ENCODE measurements at places on chromosomes 5 and 9.
A peak's percentile ranks its signal among the peaks of the same experiment; 100 is the strongest.

DNA sequence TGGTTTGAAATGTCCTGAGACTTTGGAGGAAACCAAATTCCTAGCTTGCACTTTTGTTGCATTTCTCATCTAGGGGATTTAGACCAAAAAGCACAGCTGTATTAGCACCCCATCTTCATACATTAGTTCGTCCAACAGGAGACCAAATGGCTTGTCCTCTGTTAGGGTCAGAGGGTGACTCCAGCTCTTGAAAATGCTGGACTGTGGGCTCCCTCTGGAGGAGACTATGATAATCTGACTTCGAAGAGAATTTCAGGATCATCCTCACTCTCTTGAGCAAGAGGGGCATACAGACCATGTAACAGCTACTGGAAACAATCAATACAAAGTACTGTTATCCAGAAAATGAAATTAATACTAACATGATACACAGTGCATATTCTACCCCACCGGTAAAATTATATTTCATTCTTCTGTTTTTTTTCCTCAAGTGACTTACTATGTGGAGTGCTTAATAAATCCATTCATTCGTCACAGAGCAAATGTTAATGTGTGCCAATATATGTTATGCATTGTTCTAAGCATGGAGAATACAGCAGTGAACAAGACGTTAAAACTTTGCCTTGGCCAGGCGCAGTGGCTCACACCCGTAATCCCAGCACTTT, 63.7 kb upstream of the PPP2CA start:
- no peaks in the 10 kb centered on the region for H3K27me3 ChIP-seq
- no peaks in the 10 kb centered on the region for H3K36me3 ChIP-seq
- no peak overlapping the region for H3K4me3 ChIP-seq
- H3K4me1 ChIP-seq: no peaks in the 10 kb centered on the region
- DNase-seq: no peak

DNA sequence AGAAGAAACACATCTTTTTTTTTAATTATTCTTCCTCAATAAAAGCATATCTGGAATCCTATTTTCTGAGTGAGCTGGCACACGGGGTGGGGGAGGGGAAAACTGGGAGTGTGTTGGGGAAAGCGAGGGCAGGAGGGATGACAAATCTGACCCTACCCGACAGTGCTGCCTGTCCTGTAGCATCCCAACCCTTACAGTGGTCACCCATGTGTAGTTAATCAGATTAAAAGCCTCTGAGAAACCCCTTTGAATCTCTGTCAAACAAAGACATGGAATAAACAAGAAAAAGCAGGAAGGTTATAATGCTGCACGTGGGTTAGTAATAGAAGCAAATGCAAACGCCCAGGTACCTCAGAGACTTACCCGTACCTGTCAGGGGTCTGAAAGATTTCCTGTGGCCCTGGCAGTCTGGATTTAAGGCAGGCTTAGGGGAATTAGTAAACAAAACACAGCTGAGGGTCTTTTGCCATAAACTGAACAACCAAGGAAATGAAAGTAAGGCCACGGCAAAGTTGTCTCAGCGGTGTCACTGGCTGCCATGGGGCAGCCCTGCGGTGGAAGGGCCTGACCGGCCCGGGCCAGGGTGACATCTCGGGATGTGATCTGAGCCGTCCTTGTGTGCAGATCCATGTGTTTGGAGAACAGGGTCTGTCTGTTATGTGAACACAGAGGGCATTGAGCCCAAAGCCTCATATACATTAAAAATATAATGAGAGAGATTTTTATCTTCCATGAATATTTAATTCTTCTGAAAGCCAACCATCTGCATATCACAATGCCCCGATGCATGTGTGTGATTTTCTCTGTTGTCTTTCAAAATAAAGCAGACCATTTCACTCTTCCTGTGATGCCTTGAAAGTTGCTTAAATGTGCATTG, 308.2 kb downstream of the ZNF608 start:
- no peaks in the 10 kb centered on the region for H3K4me1 ChIP-seq
- no peak overlapping the region for H3K27ac ChIP-seq
- no peaks in the 10 kb centered on the region for H3K36me3 ChIP-seq

DNA sequence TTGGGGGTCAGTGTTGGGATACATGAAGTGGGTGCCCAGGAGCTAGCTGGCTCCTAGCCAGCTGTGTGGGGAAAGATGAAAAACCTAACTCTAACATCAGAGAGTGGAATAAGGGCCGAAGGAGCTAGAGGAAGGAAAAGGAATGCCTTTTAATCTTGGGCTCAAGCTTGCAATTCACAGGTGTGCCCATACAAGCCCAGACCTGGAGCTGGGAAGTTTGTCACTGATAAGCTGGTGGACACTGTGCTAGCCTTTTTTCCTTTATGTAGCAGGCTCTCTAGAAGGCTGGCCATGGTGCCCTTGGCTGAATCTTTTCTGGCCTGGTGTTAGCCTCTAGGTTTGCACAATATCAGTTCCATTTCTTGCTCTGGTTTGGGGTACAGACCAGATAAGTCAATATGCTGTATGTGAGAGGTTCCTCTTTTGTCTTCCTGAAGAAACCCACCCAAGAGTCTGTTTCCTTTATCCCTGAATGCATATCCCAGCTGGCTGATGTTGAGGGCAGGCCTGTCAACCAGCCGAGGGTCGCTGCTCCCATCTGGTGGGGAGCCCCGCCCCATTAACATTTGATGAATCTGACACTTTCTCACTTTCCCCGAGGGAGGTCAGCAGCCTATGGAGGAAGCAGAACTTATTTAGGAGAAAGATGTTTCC, 92.4 kb upstream of the CXCL14 start:
- no peaks in the 10 kb centered on the region for H3K27me3 ChIP-seq
- no peaks in the 10 kb centered on the region for H3K36me3 ChIP-seq
- DNase-seq: no peak
- no peak overlapping the region for H3K4me3 ChIP-seq

DNA sequence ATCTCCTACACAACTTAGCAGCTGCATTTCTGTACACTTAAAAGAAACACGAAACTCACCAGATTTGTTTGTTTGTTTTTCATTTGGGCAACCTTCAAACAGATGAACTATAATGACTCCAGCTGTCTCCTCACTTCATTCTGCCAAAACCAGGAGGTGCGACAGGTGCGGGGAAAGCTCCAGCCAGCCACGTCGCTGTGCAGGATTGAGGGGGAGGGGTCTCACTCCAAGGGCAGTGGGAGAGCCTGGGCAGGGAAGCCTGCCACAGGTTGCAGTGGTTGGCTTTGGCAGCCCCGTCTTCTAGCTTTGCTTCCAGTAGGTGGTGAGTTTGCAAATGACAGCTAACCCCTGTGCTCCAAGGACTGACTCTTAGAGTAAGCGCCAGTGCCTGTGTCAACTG, 215.8 kb downstream of the CEMIP2 start:
- H3K36me3 ChIP-seq: no peaks in the 10 kb centered on the region
- no peak for DNase-seq
- no peak overlapping the region for H3K27ac ChIP-seq
- H3K27me3 ChIP-seq: no peaks in the 10 kb centered on the region

- H3K4me3 ChIP-seq: no peak overlapping the region
- H3K36me3 ChIP-seq: no peaks in the 10 kb centered on the region
- no peaks in the 10 kb centered on the region for H3K4me1 ChIP-seq
Measured at GRCh38 chr5:166262395-166262794, 2029.0 kb upstream of the WWC1 start.

DNA sequence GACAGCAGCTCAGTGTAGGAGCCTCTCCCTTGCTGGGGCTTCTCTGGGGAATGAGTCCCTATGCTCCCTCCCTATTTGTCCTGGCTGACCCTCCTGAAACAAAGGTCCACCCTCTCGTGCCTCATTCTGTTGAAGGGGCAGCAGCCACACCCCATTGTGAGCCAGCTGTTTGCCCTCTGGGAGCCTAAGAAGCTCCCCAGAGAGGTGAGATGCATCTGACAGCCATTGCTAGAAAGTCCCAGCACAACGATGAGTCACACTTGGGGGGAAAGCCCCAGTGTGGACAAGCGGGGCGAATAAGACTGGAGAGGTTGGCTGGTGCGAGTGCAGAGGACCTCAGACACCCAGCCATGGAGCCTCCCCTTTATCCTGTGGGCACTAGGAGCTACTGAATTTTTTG, 101.4 kb downstream of the PPARGC1B start:
- H3K4me1 ChIP-seq: no peaks in the 10 kb centered on the region
- no peak overlapping the region for H3K4me3 ChIP-seq
- DNase-seq: no peak
- H3K27me3 ChIP-seq: no peaks in the 10 kb centered on the region
- no peaks in the 10 kb centered on the region for H3K36me3 ChIP-seq

DNA sequence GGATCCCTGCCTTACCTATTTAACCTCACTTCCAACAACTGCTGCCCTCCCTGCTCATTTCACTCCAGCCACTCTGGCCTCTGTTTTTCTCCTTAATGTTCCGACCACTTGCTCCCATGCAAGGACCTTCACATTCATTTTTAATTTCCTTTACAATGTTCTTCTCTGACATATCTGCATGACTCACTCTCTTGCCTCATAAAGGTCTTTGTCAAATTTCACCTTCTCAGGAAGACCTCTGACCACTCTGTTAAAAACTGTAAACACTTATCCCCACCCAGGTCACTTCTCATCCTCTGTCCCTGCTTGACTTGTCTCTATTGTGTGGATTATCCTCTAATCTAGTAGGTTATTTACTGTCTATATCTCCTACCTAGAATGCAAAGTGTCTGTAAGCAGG, 751.2 kb downstream of the BRINP1 start:
- H3K27me3 ChIP-seq: no peaks in the 10 kb centered on the region
- no peak overlapping the region for H3K27ac ChIP-seq
- no peaks in the 10 kb centered on the region for H3K36me3 ChIP-seq
- H3K4me3 ChIP-seq: no peak overlapping the region
- DNase-seq: no peak
- H3K4me1 ChIP-seq: no peaks in the 10 kb centered on the region

DNA sequence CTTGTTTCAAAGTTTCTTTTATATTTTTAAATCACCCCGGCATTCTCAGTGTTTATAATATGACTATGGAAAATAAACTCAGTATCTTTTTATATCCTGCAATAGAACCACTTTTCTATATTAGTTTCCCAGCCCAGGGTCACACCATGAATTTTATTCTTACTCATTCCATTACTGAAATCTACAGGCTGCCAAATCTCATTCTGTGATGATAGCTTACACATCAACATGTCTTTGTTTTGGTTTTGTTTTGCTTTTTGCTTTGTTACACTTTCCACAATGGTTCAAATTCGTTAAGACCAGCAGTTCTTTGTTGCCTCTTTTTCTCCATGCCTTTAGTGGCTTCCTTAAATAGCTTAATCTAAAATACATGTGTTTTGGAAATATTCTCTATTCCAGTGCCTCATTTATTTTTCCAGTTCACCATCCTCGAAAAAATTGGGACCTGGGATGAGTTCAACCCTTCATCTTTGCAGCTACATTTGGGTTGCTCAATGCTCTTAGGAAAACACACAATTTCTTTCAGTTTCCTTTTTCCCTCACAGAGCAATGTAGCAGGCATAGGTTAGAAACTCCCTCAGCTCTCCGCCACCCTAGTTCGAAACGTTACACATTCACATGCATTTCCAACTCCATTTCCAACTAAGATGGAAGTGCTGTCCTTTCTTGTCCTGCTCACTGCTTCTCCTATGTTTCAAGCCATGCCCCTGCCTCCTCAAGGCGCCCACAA, 1146.3 kb downstream of the MAT2B start:
- H3K36me3 ChIP-seq: no peaks in the 10 kb centered on the region
- H3K27me3 ChIP-seq: no peaks in the 10 kb centered on the region
- DNase-seq: no peak
- H3K4me1 ChIP-seq: no peaks in the 10 kb centered on the region

DNA sequence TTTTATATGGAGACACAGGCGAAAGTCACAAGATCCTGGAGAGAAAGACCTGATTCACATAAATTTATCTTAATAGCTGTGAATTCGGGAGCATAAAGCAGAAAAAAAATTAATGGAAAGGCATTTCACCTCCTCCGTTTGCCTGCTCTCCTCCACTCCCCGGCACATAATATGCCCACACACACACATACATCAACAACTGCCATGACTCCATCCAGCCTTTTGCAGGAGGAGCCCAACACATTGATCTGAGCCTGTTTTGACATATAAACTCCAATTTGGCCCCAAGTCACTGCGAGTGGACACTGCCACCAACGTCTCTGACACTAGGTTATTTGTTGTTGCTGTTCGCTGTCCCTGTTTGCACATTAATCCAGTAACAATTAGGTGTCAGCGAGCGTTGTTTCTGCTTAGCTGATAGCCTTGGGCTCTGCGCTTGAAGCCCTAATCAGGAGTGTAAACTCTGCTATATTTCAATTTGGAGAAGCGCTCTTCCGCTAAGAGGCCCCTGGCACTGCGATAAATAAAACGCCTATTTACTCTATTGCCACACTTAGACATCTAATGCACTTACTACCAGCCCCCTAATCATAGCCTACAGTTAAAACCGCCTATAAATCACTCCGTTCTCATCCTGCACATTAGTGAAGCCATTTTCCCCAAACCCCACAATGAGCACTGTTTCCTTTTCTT, 195.8 kb upstream of the TBCA start:
- peak overlapping the region; percentile 31 for H3K4me3 ChIP-seq
- no peak overlapping the region for H3K27ac ChIP-seq
- H3K36me3 ChIP-seq: no peaks in the 10 kb centered on the region
- DNase-seq: no peak
- peaks cover 20% of the 10 kb centered on the region for H3K4me1 ChIP-seq

- H3K27ac ChIP-seq: no peak overlapping the region
- DNase-seq: no peak
- H3K36me3 ChIP-seq: no peaks in the 10 kb centered on the region
Measured at GRCh38 chr5:16178745-16179372, 732 bp downstream of the MARCHF11 start.

DNA sequence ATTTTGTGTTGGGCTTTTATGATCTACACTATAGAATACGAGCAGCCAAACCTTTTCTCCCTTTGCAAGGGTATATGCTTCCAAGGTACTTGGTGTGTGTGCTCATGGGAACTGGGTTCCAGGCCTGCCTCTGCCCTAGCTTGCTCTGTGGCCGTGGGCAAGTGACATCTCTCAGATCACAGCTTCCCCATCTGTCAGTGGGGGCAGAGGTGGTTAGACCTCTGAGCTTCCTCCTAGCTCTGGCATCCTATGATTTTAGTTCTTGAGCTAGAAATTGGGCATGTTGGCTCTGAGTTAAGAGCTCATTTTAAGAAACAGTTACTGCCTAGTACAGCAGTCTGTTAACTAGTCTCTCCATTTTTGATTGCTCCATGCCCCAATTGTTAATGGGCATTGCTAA, 12.5 kb upstream of the CCNJL start:
- H3K27ac ChIP-seq: no peak overlapping the region
- H3K27me3 ChIP-seq: no peaks in the 10 kb centered on the region
- no peak overlapping the region for H3K4me3 ChIP-seq
- DNase-seq: no peak

Measured in vagina (tissue), 2 donors.